ENCODE measurements at places on chromosomes 5 and 9. TPM values are rescaled to one million over a fixed set of nuclear protein-coding genes. Genes with fewer than 3 reads are reported as not detected.

DNA sequence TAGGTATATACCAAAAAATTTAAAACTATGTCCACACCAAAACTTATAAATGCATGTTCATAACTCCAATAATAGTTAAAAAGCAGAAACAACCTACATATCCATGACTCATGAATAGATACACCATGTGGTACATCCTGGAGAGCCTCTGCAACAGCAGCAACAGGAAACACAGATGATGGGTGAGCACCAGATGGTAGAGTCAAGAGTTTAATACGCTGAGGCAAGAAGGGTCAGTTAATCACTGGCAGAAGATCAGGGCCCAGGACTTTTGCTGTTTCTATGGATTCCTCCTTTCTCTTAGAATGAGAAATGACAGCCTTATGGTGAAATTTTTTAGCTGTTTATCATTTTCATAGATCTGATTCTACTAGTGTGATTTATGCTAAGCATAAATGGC, 351.8 kb upstream of the ADAMTSL1 start:
- DNase-seq: no peak
- no peaks in the 10 kb centered on the region for H3K27me3 ChIP-seq
- no peaks in the 10 kb centered on the region for H3K36me3 ChIP-seq

DNA sequence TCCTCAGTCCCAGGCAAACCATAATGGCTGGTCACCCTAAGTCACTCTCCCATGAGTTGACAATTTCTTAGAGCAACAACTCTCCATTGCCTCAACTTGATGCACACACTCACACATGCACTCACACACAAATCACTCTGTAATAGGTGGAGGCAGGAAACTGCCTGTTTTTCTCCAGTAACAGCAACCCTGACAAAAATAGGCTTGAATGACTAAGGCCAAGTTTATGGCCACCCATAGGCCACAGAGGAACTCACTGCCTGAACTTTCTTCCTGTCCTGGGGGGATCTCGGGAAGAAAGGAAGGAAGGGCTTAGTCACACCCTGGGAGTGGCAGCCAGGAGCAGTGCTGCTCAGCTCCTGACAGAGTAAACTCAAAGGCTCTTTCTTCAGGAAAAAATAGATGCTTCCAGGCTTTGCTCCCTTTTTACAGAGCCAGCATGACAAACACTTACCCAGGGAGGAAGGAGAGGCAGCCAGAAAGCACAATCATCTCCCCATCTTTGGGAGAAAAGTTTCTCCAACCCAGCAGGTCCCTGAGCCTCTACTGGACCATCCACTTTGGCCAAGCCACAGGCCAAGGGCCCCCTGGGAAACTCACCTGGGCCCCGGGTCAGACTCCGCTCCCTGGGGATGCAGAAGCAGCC, 368 bp downstream of the SH3TC2 start:
- no peak for DNase-seq
- no peaks in the 10 kb centered on the region for H3K27me3 ChIP-seq
- no peaks in the 10 kb centered on the region for H3K36me3 ChIP-seq
- peaks cover 5% of the 10 kb centered on the region for H3K4me1 ChIP-seq

- H3K4me3 ChIP-seq: no peak overlapping the region
- no peak overlapping the region for H3K27ac ChIP-seq
- no peaks in the 10 kb centered on the region for H3K27me3 ChIP-seq
- no peaks in the 10 kb centered on the region for H3K4me1 ChIP-seq
- no peaks in the 10 kb centered on the region for H3K36me3 ChIP-seq
Observed at GRCh38 chr5:14525397-14525796, 56.2 kb upstream of the OTULINL start.

- H3K27ac ChIP-seq: no peak overlapping the region
- no peaks in the 10 kb centered on the region for H3K36me3 ChIP-seq
- H3K4me3 ChIP-seq: no peak overlapping the region
- H3K27me3 ChIP-seq: no peaks in the 10 kb centered on the region
- DNase-seq: no peak
- H3K4me1 ChIP-seq: no peaks in the 10 kb centered on the region
Observed at GRCh38 chr5:38404667-38405276, 146.4 kb downstream of the EGFLAM start.

- no peak for DNase-seq
- no peak overlapping the region for H3K4me3 ChIP-seq
- no peaks in the 10 kb centered on the region for H3K36me3 ChIP-seq
- H3K27me3 ChIP-seq: no peaks in the 10 kb centered on the region
- H3K27ac ChIP-seq: no peak overlapping the region
- H3K4me1 ChIP-seq: no peaks in the 10 kb centered on the region
Observed at GRCh38 chr5:123455095-123455494, 31.9 kb upstream of the CEP120 start.

DNA sequence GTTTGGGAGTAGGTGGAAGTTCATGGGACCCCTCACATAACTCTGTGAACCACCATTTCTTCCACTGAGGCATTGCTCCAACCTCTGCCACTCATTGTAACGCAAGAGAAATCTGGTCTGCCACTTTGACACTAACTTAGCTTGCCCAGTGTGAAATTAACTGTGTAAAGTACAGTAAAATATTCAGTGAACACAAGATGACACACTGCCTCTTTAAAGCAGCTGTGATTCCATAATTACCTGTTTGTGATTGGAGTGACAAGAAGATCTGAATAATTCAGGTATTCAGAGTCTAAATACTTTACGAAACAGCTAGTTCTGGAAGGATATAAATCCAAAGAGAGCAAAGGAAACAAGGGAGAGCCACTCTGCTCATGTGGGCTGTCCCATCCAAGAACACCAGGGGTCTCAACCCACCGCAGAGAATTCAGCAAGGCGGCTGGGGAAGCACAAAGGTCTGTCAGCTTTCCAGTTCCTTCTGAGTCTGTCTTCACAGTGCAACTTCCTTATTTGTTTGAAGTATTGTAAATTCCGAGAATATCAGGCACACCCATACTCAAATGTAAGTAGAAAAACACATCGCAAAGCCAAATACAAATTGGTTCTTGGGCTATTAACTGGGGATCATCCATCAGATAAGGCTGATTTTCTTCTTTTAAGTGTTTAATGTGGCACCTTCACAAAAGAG, 86.9 kb downstream of the GNAQ start:
- H3K27me3 ChIP-seq: no peaks in the 10 kb centered on the region
- H3K36me3 ChIP-seq: no peaks in the 10 kb centered on the region
- no peak for DNase-seq
- H3K4me1 ChIP-seq: peaks cover 10% of the 10 kb centered on the region
- no peak overlapping the region for H3K4me3 ChIP-seq
- H3K27ac ChIP-seq: peak overlapping the region; percentile 53

DNA sequence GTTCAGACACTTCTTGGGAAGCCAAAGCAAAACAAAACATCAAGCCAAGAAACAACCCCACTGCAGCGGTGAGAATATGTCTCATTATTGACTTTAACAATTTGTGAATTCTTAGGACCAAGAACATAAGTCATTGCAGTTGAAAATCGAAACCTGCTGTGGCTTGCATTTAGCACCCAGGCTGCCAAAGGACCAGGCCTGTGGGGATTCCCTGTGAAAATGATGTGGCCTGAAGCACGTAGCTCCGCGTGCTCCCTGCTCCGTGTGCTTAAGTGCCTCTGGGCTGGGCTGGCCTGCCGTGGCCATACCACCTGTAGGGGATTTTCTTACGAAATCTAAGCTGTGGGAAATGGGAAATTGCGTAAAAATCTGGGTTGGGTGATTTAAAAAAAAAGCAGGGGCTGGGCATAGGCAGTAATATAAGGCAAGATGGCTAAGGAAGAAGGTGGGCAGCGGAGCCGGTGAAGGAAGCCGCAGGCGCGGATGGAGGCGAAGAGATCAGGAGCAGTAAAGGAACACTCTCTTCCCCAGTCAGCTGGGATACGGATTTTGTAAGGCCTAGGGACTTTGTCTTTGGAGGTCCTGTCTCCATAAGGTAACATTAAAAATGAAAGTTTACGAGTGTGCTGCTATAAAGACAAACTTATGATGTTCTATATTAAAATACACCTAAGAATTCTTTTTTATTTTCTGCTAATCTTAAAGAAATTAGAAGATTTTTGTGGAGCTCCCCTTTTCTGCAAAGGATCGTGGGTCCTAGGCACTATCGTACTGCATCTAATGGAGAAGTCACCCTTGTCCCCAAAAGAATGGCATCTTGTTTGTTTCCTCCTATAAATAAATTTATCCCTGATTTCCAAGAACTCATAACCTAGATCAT, 189.6 kb upstream of the SEMA6A start:
- H3K27me3 ChIP-seq: no peaks in the 10 kb centered on the region
- H3K27ac ChIP-seq: no peak overlapping the region
- no peak overlapping the region for H3K4me3 ChIP-seq
- no peaks in the 10 kb centered on the region for H3K36me3 ChIP-seq
- no peak for DNase-seq

DNA sequence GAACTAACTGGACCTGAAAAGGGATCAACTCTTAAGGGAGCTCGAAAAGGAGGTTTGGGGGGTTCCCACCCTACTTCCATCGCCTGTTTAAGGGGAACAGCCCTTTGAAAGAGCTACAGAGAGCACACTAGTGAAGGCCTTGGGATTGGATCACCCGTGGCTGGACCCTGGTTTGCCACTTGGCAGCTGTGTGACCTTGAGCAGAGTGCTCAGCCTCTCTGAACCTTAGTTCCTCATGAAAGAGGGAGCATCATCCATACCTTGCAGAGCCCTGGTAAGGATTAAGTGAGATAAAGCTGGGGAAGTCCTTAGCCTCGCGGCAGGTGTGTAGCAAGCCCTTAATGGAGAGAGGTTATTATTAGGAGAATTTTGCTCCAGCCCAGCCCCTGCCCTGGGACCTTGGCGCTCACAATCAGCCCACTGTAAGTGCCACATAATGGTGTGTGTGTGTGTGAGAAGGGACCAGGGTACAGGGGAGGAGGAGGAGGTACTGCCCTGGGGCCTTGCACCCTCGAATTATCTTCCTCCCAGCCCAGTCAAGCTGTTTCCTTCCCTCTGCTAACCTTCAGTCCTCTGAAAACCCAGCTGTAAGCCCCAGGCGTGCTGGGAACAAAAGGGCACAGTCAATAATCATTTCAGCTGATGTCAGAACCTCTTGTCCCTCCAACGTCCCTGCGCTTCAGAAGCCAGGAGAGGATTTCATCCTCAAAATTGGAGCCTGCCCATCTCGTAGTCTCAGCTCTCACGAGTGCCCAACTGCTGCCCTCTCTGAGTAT, 42.9 kb downstream of the FOXI1 start:
- DNase-seq: peak; percentile 48
- H3K27me3 ChIP-seq: no peaks in the 10 kb centered on the region
- peaks cover 3% of the 10 kb centered on the region for H3K4me1 ChIP-seq
- H3K27ac ChIP-seq: peak overlapping the region; percentile 76
- no peaks in the 10 kb centered on the region for H3K36me3 ChIP-seq

GRCh38 chr9:133098871-133099270, 22.2 kb downstream of the RALGDS start:
- peaks cover 21% of the 10 kb centered on the region for H3K36me3 ChIP-seq
- no peaks in the 10 kb centered on the region for H3K27me3 ChIP-seq
- DNase-seq: no peak
- H3K4me1 ChIP-seq: no peaks in the 10 kb centered on the region

GRCh38 chr5:128774605-128775004, 190.7 kb upstream of the SLC27A6 start:
- no peak overlapping the region for H3K4me3 ChIP-seq
- no peaks in the 10 kb centered on the region for H3K36me3 ChIP-seq
- H3K27ac ChIP-seq: no peak overlapping the region
- no peaks in the 10 kb centered on the region for H3K4me1 ChIP-seq

GRCh38 chr5:5014586-5015235, 125.4 kb upstream of the ADAMTS16 start:
- no peak overlapping the region for H3K4me3 ChIP-seq
- H3K36me3 ChIP-seq: no peaks in the 10 kb centered on the region
- H3K27ac ChIP-seq: no peak overlapping the region

- DNase-seq: no peak
- no peaks in the 10 kb centered on the region for H3K4me1 ChIP-seq
- H3K27me3 ChIP-seq: no peaks in the 10 kb centered on the region
- H3K36me3 ChIP-seq: no peaks in the 10 kb centered on the region
Observed at GRCh38 chr9:26169708-26170107, 491.5 kb upstream of the TUSC1 start.

GRCh38 chr5:1111727-1112289, at the start of gene SLC12A7:
Gene SLC12A7, minus strand, starts transcription at chr5:1112063. Its CDS starts 72 bp downstream, at chr5:1111991.
- peaks cover 10% of the 10 kb centered on the region for H3K4me1 ChIP-seq
- H3K4me3 ChIP-seq: peak within 1 kb of the TSS; percentile 99
- no peaks in the 10 kb centered on the region for H3K27me3 ChIP-seq
- DNase-seq: peak; percentile 37
- H3K27ac ChIP-seq: peak within 1 kb of the TSS; percentile 84
- no peaks in the 10 kb centered on the region for H3K36me3 ChIP-seq

- no peaks in the 10 kb centered on the region for H3K27me3 ChIP-seq
- no peaks in the 10 kb centered on the region for H3K36me3 ChIP-seq
- H3K4me3 ChIP-seq: no peak overlapping the region
- H3K27ac ChIP-seq: no peak overlapping the region
- H3K4me1 ChIP-seq: no peaks in the 10 kb centered on the region
Observed at GRCh38 chr9:126942399-126942798, 27.8 kb downstream of the RALGPS1 start.

DNA sequence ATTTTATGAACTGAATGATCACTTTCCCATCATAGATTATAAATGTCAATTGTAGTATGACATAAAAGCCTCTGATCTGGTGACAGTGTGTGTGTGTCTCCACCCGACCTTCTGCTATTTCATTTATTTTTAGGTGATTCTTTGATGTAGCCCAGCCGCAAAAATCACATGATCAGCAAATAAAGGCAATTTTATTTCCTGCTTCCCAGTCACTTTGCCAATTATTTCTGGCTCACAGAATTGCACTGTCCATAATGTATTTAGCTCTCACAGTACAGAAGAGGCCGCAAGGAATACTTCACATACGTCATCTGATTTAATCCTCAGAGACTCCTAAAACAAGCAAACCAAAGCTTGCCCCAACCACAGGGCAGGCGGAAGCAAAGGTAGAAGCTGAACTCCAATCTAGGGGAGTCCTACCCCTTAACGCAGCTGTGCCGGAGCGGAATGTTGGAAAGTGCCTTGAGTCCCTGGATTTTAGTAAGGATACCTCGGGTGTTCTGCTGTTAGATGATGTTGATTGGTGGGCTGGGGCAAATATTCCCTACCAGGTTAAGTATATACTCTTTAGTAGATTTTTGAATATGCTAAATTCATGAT, 384.0 kb upstream of the IRX4 start:
- H3K4me1 ChIP-seq: no peaks in the 10 kb centered on the region
- peak; percentile 48 for DNase-seq
- no peaks in the 10 kb centered on the region for H3K36me3 ChIP-seq
- no peak overlapping the region for H3K27ac ChIP-seq
- H3K4me3 ChIP-seq: no peak overlapping the region

DNA sequence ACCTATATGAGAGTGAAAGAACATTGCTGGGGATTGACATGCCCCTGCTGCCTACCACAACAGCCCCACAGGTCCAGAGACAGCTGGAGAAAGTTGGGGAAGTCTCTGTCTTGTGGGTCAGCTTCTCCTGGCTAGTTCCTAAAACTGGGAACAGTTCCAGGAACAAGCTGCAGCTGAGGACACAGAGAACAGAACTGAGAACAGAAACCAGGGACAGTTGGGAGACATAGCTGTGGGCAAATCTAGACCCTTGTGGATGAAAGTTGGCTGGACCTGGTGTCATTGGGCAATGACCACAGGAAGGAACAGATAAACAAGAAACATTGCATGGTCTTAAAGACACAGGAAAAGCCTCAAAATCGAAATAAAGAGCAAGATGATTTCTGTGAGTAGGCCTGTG, 58.3 kb upstream of the MOCS2 start:
- H3K4me1 ChIP-seq: no peaks in the 10 kb centered on the region
- H3K27ac ChIP-seq: peak overlapping the region; percentile 32
- DNase-seq: peak; percentile 32
- no peaks in the 10 kb centered on the region for H3K27me3 ChIP-seq
- no peaks in the 10 kb centered on the region for H3K36me3 ChIP-seq

The DBH gene
- not detected for total RNA-seq

The OLFM1 gene
- 17.4 TPM for total RNA-seq

The HSDL2 gene
- total RNA-seq: 52.8 TPM

The PCDHA8 gene
- 0.32 TPM for total RNA-seq

The PRDM9 gene
- total RNA-seq: not detected

The GALNT12 gene
- 3.9 TPM for total RNA-seq

The RASGRF2 gene
- total RNA-seq: 11.1 TPM

The RANBP17 gene
- total RNA-seq: 13.4 TPM

All from breast epithelium (tissue), 4 donors.